Sigmoid colon (tissue), 7 donors: ENCODE measurements at places on chromosomes 11 and 22. TPM values are rescaled to one million over a fixed set of nuclear protein-coding genes. Genes with fewer than 3 reads are reported as not detected.
A peak's percentile ranks its signal among the peaks of the same experiment; 100 is the strongest.

NXPE2 gene
- 3.5 TPM for polyA plus RNA-seq

GRCh38 chr11:108926171-108926840 lies 261.4 kb downstream of the DDX10 start:
- H3K36me3 ChIP-seq, result no peaks in the 10 kb centered on the region
- no peak for DNase-seq
- no peaks in the 10 kb centered on the region for H3K4me1 ChIP-seq
- H3K4me3 ChIP-seq, result no peak overlapping the region
- no peaks in the 10 kb centered on the region for H3K27me3 ChIP-seq

ACR gene
- not detected for polyA plus RNA-seq

DNA sequence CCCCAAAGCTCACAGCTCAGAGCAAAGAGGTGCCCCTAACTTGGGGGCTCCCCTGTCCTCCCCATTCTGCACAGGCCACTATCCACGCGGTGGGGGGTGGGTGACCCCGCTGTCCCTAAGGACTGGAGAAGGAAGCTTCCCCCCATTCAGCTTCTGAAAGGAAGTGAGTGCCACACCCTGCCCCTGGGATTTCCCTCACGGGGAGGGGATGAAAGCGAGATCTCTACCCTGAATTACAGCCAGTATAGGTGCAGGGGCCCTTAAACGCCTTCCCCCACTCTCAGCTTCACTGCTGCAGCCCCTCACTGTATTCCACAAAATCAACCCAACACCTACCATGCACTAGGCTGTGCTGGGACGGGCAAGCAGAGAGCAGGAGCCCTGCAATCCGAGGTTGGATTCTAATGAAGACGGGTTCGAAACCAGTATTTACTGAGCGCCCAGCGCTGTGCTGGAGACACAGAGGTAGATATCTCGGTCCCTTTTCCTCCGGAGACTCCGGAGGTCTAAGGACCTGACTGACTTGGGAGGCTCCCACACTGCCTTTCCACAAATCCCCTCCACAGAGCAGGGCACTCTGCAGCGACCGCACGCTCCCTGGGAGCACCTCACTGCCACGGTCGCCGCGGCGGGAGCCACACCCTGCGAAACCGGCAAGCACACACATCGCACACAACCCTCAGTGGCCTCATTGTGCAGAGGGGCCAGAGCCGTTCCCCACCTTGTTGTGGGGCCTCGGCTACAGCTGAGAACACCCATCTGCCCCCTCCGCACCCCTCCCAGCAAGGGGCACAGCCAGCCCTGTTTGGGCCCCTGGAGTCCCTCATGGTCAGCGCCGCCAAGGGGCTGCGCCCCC lies 1.8 kb downstream of the AHNAK start:
- H3K36me3 ChIP-seq, result no peaks in the 10 kb centered on the region
- H3K27ac ChIP-seq, result peak overlapping the region; percentile 98
- peak overlapping the region; percentile 93 for H3K4me3 ChIP-seq
- DNase-seq, result peak; percentile 69
- H3K27me3 ChIP-seq, result no peaks in the 10 kb centered on the region

GRCh38 chr11:790721-791564 lies 1.1 kb upstream of the CEND1 start:
- no peak for DNase-seq
- no peak overlapping the region for H3K27ac ChIP-seq
- H3K4me1 ChIP-seq, result peaks cover 19% of the 10 kb centered on the region
- peaks cover 4% of the 10 kb centered on the region for H3K36me3 ChIP-seq
